ENCODE measurements at places on chromosomes 6 and 20.

GRCh38 chr6:3164388-3164787 lies 7.0 kb upstream of the TUBB2A start:
- no peak for DNase-seq

GRCh38 chr20:40663991-40664880 lies 24.8 kb downstream of the MAFB start:
- DNase-seq, result no peak

GRCh38 chr20:1803932-1804501 lies 91.2 kb upstream of the SIRPA start:
- no peak for DNase-seq

GRCh38 chr20:57396984-57397692 lies 5.9 kb downstream of the RBM38 start:
- no peak for DNase-seq

DNA sequence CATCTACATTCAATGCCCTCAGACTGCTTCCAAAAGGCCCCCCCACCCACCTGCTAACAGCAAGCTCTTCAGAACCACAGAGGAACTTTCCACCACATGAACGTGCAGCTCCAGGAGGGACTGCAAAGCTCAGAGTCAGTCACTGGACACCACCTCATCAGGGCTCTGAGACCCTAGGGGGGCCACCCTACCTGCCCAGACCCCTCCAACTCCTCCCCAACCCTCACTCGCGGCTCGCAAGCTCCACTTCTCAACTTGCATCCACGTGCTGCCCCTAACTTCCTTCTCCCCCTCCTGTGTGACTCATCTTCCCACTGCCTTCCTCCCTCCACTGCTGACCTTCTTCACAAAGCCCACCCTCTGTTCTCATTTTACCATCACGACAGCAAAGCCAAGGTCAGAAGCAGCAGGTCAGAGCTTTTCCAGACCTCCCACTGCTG lies 6.5 kb downstream of the MBOAT1 start:
- no peak for DNase-seq

GRCh38 chr6:151056230-151056907 lies 183.4 kb upstream of the AKAP12 start:
- no peak for DNase-seq

- no peak for DNase-seq
These were observed 41.4 kb downstream of the ZNF831 start for GRCh38 chr20:59205044-59205443.

DNA sequence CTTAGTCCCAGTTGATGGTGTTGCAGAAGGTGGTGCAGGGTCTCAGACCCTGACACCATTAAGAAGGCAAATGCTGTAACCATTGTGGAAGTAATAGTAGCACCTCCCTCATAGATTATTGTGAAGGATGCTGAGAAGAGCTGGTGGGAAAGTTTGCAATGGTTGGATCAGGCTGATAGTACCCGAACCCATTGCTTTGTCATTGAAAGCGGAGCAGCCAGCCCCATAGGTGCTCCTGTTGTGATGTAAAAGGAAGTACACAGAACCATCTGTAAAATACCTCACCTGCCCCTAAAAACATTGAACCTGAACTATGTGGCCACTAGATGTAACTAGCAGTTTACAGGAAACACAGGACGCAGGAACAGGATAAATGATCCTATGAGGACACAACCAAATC lies 31.5 kb downstream of the RIOK1 start:
- no peak for DNase-seq

DNA sequence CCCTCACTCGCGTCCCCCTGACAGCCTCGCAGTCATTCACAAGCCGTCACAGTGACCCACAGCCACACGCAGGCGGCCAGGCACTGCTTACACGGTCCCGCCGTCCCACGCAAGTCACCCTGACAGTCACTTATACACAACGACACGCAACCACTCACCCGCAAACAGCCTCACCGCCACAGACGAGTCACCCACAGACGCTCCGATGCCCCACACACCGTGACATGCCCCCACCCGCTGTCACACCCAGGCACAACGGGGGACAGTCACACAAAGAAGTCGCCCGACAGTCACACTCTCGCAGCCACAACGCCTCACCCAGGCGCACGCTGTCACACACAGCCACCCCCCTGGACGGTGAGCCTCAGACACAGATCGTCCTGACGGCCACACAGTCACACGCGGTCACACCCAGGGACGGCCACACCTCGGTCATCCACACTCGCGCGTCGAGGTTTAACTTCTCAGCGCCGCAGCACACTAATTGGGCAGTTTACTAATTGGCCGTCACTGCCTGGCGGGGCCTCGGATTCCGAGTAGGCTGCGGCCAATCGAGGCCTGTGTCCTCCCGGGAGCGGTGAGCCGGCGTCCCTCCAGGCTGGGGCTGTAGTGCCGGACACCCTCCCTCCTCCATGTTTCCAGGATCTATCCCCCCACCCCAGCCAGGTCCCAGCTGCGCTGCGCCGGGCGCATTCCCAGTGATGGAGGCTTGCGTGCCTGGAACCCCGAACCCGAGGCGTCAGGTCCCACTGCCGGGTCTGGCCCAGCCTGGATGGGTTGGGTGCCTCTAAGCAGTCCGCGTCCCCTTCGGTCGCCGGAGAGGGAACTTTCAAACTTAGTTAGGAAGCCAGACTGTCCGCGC lies 790 bp downstream of the TOX2 start:
- no peak for DNase-seq

DNA sequence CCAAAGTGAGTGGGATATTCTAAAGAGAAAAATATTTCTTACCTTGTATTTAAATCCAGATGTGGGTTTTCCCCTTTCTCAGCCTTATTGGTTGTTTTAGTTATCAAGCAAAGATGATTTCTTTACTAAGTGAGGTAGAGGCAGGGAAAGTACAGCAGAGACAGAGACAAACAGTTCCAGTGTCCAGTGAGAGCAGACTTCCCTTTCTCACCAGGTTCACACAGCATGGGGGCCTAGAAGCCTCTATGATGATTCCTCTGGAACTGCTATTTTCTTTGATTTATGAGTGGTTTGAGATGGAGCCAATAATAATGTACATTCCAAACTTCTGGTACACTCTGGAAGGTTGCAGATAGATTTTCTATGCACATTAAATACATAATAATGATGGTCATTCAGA lies 234.0 kb upstream of the MARCKS start:
- no peak for DNase-seq

DNA sequence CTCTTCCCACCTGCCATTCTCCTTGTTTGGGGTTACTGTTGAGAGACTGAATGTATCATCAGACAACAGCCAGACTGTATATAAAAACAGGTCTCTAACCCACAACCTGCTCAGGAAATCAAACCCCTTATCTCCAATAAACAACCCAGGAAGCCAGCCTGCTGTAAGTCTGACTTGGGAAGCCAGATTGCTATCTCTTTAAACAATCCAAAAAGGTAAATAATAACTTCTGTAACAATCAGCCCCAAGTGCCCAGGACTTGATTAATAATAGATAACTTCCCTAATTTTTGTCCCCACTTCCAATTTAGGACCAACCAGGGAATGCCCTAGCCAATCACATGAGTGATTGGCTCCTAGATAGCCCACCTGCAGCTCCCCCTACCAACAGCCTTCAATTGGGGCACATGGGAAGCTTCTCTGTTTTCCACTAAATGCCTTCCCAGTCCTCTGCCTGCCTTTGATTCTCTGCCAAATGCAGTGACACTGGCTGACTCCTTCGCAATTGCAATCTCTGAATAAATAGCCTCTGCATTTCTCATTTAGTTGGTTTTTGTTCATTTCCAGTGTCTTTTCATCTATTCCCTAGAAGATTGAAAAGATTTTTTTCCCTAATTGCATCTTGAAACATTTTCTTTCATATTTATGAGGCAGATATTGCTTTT lies 117.1 kb upstream of the TAB2 start:
- DNase-seq, result no peak

DNA sequence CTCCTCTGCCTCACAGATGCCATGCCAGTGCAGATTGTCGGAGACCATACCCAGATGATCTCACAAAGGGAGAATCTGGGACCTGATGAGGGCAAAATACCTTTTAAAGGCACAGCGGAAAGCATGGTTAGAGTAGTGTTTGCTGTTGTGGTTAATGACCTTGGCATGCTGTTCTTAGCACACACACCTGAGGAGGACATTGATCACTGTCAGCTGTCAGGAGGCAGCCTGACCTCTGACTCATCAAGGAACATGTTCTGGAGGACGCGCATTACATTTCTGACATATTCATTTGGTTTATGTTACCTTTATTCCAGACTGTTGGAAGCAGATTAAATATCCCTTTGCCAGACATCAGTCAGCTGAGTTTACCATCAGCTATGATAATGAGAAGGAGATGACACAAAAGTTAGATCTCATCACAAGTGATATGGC lies 57.1 kb downstream of the GOPC start:
- DNase-seq, result no peak

DNA sequence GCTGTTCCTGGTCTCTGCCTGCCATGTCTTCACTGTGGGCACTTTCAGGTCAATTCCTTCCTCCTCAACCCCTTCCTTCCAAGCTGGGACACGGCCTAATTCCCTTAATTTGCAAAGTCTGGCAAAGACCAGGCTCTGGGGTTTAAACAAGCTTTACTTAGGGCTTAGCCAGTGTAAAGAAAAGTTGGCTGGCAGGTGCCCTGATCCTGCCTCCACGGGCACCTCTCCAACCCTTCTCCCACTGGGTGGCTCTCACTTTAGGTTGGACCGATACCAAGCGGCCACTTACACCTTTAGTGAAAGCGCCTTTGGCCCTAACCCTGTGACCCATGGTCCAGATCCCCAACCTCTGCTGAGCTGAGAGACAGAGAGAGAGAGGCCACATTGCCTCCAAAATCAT lies 13.7 kb upstream of the MLN start:
- no peak for DNase-seq

DNA sequence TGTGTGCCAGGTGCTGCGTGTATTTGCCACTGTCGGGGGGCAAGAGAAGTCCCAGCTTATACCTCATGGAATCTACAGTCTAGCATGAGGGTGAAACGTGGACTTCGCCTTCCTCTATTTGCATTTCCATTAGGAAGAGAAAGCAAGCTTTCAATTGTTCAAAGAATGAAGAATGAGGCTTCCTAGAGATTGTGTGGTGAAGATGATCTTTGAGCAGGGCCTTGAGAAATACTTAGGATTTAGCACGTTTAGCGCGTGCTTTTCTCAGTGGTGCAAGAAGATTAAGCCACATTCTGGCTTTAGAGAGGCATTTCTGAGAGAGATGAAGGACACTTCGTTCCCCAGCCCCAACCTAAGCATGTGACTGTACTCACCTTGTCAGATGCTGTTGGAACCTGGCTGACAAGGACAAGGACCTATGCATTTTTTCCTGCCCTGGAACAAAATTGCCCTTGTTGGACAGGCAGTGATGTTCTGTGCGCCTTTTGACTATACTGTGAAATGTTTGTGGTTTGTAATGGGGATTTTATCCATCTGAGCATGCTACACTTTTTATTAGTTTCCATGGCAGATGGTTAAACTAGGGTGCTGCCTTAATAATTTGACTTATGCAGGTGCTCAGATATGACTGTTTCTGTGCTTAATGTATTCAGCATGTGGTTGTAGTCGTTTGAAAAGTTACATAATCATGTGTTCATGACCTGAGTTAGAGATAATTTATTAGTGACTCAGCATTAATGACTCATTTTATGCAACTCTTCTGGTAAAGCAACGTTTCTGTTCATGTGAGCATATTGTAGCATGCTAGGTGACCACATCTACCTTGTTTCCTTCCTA lies 10.7 kb downstream of the TULP4 start:
- DNase-seq, result no peak

GRCh38 chr20:32036252-32036651 lies 15.8 kb upstream of the HCK start:
- no peak for DNase-seq

DNA sequence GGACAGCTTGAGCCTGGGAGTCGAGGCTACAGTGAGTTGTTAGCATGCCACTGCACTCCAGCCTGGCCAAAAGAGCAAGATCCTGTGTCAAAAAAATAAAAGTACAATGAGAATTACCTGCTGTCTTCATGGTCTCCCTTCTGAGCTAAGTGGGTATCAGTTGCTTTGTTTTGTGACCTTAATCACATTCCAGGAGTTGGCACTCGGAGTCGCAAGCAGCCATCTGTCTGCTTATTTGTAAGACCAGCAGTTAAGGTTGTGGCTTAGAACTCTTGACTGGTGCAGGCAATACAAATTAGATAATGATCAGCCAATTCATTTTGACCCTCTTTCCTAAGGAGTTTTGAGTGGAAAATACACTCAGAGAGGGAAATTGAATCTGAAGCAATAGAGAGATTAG lies 114.0 kb downstream of the MYO6 start:
- no peak for DNase-seq

GRCh38 chr6:130906736-130907381 lies 79.7 kb downstream of the SMLR1 start:
- no peak for DNase-seq

DNA sequence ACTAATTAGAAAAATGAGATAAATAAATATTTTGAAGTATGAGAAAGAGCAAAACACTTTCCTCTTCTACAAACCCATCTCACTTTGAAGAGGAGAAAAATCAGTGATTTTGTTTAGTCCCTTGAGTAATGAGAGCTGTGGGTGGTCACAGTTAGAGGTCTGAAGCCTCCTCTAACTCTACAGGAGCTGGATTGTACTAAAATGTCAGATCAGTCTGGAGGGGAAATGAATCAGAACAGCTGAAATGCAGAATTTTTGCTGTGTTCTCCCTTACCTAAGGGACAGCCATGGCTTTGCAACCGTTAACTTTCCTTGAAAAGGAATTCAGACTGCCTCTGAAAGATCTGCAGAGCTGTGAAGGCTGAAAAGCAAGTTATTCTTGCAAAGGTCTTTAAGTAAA lies 11.4 kb upstream of the RFPL4B start:
- DNase-seq, result no peak

DNA sequence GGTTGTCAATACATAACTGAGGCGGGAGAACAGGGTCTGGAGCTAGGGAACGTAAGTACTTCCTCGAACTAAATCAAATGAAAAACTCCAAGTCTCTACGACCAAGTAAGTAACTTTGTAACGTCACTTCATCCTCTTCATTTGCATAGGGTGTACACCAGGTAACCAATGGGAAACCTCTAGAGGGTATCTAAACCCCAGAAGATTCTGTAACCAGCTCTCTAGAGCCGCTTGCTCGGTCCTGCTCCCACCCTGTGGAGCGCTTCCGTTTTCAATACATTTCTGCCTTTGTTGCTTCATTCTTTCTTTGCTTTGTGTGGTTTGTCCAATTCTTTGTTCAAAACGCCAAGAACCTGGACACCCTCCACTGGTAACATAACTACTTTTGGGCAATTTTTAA lies 133.5 kb upstream of the TMEM170B start:
- DNase-seq, result no peak

Measured in stimulated activated CD4-positive, alpha-beta T cell treated with anti-CD3 and anti-CD28 coated beads, Interleukin-15, amount 100 ng/mL, for 1 hour (primary cell).